ENCODE measurements at places on chromosomes 7 and 10. TPM values are rescaled to one million over a fixed set of nuclear protein-coding genes. Genes with fewer than 3 reads are reported as not detected.

The KCP gene
- total RNA-seq = 0.18 TPM

The LOXL4 gene
- total RNA-seq = 1.6 TPM

The ATP5F1C gene
- total RNA-seq = 276 TPM

The AHR gene
- total RNA-seq = 7.8 TPM

The PRLHR gene
- not detected for total RNA-seq

All from A549 treated with RU486 at 1 μM for 4 hours (cell line).